Stimulated activated naive B cell treated with anti-CD40 and anti-IgM and Interleukin-4, amounts not matched to agents 10 μg/mL and 1 μg/mL and 100 μg/mL, for 72 hours (primary cell): ENCODE measurements at places on chromosomes 5 and 9.

DNA sequence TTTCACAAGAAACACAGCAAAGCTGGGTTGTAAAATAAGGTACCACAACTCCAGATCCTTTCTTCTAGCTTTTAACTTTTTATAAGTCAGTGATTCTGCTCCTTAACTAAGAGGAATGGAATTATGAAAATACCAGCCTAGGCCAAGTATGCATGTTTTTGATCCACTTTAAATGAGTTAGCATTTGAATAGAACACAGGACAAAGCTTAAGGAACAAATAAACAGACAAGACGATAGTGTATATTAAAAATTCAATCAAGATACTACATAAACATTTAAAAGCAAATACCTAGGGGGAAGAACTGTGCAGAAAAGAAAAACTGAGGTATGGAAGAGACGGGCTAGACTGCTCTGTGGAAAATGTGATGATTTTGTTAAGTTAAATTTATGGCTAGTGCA lies 200.7 kb downstream of the LURAP1L start:
- no peak for DNase-seq

GRCh38 chr9:99425923-99426842 lies 204.1 kb downstream of the SEC61B start:
- no peak for DNase-seq

DNA sequence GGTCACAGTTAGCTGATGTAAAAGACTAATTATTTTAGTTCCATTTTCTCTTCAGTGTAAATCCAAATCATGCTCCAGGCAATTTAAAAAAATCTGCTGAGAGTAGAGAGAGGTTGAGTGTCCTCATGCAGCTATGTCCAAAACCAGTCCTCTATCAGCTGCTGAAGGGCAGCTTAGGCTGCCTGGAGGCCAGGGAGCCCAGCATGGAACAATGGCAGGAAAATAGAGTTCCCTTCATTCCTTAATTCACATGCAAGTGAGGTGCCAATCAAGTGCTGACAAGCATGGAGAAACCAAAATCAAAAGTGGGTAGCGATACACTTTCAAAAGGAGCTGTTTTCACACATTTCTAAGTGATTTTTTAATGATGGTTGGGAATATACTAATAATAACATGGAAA lies 78.3 kb upstream of the POU5F2 start:
- DNase-seq = no peak

GRCh38 chr5:127741412-127741811 lies 38.2 kb downstream of the CCDC192 start:
- DNase-seq = no peak

- DNase-seq = no peak
These were observed 9.8 kb downstream of the FAM78A start for GRCh38 chr9:131266266-131267229.

- no peak for DNase-seq
These were observed 4.4 kb downstream of the S1PR3 start for GRCh38 chr9:88995627-88996026.

GRCh38 chr5:38417658-38418017 lies 138.8 kb downstream of the LIFR start:
- DNase-seq = no peak

DNA sequence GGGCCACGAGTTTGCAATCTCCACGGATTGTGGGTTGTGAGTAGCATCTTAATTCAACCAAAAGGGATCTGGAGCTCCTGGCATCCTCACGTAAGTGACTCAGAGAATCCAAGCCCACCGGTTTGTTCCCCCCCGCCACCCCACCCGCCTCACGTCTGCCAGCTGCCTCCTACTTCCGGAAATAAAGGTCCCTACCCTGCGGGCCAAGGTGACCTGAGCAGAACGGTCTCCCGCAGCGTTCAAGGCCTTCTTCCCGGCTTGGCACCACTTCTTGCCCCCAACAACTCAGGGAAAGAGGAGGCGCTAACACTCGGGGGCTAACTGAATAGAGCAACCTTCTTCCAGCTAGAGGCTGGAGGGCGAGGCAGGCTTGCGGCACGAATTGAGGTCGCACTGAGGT lies 8.8 kb upstream of the GPRIN1 start:
- no peak for DNase-seq

GRCh38 chr5:73201547-73202513 lies 28.8 kb downstream of the TMEM174 start:
- peak; percentile 53 for DNase-seq

DNA sequence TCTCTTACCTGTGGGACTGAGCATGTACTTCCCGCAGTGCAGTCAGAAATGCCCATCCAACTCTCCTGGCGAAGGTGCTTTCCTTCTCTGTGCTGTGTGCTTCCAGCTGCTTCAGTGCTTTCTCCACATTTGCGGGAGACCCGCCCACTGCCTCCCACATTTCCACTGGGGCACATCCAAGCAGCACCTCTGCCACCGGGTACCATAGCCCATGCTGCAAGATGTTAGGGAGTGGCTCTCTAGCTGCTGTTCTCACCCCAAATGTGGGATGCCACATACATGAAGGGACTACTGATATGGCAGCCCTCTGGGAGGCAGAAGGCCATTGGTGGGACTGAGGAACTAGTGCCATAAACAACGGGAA lies 8.8 kb downstream of the DMAC1 start:
- DNase-seq = no peak

DNA sequence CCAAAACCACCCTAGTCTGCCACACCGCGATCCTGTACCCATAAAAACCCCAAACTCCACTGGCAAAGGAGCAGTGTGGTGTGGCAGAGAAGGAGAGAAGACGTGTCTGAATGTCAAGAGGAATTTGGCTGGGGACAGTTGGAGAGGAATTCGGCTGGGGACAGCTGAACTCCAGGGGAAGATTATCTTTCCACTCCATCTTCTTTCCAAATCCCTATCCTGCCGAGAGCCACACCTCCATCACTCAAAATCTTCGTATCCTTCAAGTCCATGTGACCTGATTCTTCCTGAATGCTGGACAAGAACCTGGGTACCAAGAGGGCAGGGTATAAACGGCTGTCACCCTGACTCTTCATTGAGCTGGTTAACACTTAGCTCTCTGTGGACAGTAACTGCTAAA lies 448.1 kb downstream of the ARHGEF28 start:
- no peak for DNase-seq

GRCh38 chr5:37715361-37715760 lies 124.5 kb downstream of the GDNF start:
- no peak for DNase-seq

GRCh38 chr9:19408316-19408692 lies 505 bp upstream of the ACER2 start:
- no peak for DNase-seq

DNA sequence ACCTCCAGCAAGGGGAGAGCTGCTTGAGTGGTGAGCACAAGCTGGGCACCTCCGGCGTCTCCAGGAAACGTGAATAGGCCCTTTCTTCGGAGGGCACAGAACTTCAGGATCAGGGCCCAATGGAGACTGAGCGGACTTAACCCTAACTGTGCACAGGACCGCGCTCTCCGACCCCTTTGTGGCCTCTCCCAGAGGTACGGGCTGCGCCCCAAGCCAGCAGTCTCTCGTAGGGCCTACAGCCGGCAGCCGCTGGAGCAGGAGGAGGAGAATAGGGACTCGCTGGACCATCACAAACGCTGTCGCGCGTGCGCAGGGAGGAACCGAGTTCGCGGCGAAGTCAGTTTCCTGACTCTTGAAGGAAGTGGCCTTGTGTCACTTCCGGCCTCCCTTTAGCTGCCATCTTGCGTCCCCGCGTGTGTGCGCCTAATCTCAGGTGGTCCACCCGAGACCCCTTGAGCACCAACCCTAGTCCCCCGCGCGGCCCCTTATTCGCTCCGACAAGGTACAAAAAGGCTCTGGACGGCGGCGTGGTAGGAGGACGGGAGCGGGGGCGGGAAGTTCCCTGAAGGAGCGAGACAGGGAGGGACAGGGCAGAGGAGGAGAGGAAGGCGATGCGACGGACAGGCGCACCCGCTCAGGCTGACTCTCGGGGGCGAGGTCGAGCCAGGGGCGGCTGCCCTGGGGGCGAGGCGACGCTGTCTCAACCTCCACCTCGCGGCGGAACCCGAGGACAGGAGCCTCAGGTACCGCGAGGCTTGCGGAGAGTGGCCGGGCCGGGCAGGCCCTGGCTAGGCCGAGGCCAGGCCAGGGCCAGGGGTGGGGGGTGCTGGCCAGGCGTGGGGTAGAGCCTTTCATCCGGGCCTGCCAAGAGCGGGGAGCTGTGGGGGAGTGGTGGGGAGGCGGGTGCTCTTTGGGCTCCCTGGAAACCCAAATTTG lies at the start of gene BTF3:
TSS of gene BTF3 (plus strand) at position 386 of the 936 bp plus-strand sequence. CDS start at position 612, 226 bp downstream.
- DNase-seq = peak; percentile 95

DNA sequence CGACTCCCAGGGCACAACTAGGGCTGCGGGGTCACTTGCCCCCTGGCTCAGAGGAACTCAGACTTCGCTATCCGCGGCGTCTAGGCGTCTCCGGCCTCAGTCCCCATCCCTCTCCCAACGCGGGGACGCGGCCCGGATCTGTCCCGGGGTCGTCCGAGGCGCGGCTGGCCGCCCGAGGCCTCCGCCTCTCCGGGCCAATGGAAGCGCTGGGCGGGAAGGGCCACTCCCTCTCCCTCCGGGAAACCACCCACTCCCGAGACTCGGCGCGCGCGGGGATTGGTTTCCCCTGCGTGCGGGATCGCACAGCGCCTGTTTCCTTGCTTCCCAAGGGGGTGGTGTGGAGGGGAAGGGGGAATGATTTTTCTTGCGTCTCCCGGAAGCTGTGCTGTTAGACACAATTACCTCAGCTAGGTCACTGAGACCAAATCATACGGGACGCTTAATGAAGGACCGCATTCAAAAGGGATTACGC lies 38.3 kb downstream of the NR2F1 start:
- DNase-seq = peak; percentile 13

GRCh38 chr9:96859461-96860198 lies 5.3 kb upstream of the ZNF782 start:
- no peak for DNase-seq

GRCh38 chr5:154164249-154164581 lies 26.3 kb upstream of the GALNT10 start:
- DNase-seq = no peak

DNA sequence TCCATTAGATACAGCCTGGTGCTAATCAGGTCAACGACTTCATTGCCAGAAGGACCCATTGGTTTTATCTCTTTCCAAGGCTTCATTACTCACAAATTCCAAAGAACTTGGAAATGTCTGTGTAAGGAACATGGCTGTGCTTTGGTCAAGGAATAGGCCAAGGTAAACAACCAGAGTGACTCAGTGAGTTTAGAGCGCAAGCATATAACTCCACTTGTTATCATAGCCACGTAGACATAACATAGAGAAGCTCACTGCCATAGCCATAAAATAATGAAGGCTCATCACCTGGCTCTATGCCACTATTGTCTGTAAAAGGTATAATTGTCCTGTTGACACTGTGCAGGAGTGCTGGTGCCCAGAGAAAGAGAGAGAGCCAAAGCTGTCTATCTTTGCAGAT lies 139.3 kb upstream of the PLCXD3 start:
- DNase-seq = no peak

- DNase-seq = no peak
These were observed 466 bp downstream of the SMC2 start for GRCh38 chr9:104094534-104095015.

DNA sequence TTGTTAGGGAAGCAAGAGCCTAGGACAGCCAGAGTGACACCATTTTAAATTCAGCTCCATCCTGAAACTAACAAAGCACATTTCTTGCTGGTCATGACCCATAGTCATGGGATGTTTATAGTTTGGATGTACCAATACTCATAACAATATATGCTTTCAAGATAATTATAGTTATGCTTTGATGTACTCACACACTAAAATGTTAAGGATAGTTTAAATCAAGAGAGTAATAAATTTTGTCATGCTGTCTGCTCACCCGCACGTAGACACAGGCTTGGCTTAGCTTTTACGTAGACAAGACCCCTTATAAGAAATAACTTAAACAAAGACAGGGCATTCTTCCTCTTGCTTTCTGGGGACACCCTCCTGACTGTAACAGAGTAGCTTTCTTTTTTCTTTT lies 8.9 kb upstream of the STXBP1 start:
- DNase-seq = no peak

- no peak for DNase-seq
These were observed 131.6 kb upstream of the PTGER4 start for GRCh38 chr5:40547994-40548575.

- DNase-seq = no peak
These were observed 10.8 kb upstream of the DCP2 start for GRCh38 chr5:112965733-112966306.
